Tongue (tissue), 3 donors: ENCODE measurements at places on chromosomes 2 and 18. TPM values are rescaled to one million over a fixed set of nuclear protein-coding genes. Genes with fewer than 3 reads are reported as not detected.

GRCh38 chr2:233486357-233486756 lies 80.2 kb downstream of the USP40 start:
- no peak for DNase-seq

Gene DYNAP
- total RNA-seq = not detected

Gene UGT1A8
- 0.31 TPM for total RNA-seq

DNA sequence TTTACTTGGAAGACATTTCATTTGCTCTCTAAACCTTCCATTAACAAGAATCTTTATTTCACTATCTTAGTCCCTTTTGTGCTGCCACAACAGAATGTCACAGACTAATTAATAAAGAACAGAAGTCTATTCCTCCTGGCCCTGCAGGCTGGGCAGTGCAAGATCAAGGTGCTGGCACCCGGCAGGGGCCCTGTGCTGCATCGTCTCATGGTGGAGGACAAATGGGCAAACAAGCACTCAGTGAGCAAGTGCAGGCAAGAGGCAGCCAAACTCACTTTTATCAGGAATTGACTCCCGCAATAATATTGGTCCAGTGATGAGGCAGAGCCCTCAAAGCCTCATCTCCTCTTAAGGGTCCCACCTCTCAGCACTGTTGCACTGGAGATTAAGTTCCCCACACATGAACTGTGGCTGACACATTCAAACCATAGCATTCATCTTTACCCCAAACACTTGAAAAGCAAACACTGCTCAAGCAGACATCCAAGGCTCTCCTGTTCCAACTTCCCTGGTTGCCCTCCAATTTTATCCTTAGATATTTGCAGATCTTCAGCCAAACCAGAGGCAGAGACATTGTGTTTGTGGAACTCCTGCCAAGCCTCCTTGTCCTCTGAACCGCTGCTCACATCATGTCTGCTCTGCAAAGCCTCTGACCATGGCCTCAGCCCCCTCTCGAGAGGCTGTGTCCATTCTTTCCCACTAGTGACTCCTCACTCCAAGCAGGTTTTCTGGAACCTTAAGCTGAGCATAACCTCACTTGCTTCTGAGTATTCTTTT lies 404.4 kb upstream of the SOX11 start:
- peak; percentile 2 for DNase-seq

DNA sequence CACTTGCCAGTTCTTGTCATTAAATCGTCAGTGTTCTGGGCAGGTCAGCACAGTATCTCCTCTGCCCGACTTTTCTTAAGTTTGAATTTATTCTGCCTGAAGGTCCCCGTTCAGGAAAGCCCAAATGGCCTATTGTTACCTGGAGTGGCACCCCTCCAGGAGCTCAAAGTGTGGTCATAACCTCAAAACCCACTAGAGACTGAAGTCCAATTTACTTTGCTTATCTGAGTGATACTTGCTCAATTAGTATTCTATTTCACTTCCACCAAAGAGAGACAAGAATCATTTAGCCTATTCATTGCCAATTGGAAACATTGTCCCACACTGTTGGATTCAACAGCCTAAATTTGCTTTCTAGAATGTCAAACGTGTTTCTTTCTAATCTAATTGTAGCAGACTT lies 375.3 kb downstream of the LNPK start:
- no peak for DNase-seq

- peak; percentile 65 for DNase-seq
Measured at GRCh38 chr2:160816916-160817499, 323.4 kb upstream of the RBMS1 start.

- DNase-seq = peak; percentile 16
Measured at GRCh38 chr18:51330148-51330547, 132.7 kb upstream of the MEX3C start.

- DNase-seq = peak; percentile 80
Measured at GRCh38 chr2:131154071-131154531, 49.0 kb downstream of the PLEKHB2 start.

Gene KATNAL2
- 4.7 TPM for total RNA-seq

DNA sequence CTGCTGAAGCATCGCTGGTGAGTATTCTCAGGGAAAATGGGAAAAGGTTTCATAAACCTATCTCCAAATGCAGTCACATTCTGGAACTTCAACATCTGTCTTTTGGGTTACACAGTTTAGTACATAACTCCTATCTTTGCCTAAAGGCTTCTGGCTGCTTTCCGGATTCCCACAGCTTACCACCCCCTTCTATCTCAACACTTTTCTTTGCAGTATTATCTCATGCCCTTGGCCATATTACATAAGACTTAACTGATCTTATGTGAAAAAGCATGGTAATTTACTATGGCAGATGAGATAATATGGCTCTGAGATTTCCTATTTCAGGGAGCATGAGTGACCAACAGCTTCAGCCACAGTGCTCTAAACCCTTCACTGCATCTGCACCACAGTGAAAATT lies 369.3 kb upstream of the LINC00305 start:
- DNase-seq = no peak

DNA sequence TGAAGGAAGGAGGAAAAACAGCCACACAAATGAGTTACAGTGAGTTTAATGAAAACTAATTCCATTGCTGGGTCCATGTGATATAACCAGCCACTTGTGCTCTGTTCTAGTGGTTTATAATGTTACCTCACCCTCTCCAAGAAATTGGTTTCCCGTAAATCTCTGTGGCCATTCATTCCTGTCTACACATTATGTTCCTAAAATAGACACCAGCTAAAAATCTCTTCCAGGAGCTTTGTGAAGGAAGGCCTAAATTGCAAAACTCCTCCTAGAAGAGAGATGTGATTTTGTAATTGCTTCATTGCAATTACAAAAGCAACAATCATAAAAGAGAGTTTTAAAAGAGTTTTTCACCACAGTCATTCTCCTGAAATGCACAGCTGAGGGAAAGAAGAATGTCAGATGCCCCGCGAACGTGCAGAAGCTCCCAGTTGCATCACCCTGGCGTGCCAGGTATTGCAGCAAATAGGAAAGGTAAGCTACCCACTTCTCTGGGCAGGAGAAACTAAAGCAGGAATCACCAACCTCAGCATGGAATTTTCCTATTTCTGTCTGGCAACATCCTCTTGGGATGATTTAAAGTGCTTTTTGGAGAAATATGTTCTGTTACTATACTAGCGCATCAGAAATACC lies 1.7 kb downstream of the SCN1A start:
- DNase-seq = no peak
